ENCODE measurements at places on chromosomes 11 and 22.
A peak's percentile ranks its signal among the peaks of the same experiment; 100 is the strongest.

DNA sequence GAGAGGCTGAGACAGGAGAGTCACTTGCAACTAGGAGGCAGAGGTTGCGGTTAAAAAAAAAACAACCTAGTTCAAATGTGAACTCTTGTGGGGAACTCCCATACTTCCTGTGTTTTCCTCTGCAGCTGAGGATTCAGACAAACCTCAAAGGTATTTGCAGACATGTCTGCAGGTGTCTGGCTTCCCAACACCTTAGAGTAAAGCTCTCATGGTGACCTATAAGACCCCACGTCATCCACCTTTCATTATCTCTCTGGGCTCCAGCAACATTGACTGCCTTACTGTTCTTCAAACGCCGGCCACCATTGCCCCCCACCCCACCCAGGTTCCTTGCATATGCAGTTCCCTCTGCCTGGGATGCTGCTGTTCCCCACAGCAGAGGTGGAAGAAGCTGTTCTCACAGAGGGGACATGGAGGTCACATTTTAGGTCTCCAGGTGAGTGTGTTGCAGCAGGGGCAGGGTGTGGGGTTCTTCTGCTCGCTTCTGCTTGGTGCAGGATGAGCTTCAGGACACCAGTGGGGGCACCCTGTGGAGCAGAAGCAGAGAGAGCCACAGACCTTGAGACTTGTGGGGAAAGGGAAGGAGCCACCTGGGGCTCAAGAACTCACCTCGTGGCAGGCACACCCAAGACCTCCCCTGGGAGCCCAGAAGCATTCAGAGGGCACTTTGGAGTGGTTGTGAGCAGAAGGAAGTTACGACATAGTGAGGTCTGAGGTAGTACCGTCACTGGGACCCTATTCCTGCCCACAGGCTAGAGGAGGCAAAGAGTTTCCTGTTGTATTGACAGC lies 203.2 kb downstream of the CSNK2A3 start:
- no peak for DNase-seq

DNA sequence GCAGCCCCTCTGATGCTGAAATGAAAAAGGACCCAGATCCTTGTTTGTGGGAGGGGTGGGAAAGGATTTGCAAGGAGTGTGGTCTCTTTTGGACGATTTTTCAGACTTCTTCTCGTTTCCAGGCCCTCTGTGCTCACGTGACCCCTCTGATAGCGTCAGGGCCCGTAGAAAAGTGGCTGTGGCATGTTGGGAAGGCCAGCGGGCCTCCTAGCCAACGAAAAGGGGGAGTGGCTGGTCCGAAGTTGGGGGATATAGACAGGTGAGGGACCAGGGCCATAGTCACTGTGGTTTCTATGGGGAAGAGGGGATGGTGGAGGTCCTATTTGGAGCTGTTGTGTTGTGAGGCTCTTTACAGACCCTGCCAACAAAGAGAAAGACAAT lies 6.6 kb downstream of the PARVB start:
- DNase-seq: no peak

GRCh38 chr11:131656179-131656838 lies 285.9 kb downstream of the NTM start:
- no peak for DNase-seq

GRCh38 chr11:27545035-27545434 lies 38.5 kb upstream of the LIN7C start:
- no peak for DNase-seq

- DNase-seq: no peak
Observed at GRCh38 chr22:17268501-17269223, 49.4 kb upstream of the ADA2 start.

DNA sequence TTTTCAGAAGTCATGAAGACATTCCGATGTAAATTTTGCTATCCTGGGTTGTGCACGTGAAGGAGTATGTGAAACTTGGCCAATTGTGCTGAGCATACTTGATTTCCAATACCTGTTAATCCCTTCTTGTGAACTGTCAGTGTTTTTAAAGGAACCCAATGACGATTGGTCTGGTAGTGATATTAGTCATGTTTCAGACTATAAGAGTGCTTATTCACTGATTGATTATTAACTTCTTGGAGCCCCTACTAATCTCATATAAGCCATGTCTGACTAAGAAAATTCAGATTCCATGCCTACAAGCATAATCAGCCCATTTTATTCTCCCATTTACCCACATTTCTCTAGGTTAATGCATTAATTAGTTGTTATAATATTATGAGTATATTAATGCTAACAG lies 330.8 kb upstream of the MTNR1B start:
- no peak for DNase-seq

- no peak for DNase-seq
Observed at GRCh38 chr11:74784234-74784633, 35.6 kb downstream of the RNF169 start.

GRCh38 chr11:62472063-62472884 lies 53.4 kb downstream of the SCGB1A1 start:
- DNase-seq: peak; percentile 70

DNA sequence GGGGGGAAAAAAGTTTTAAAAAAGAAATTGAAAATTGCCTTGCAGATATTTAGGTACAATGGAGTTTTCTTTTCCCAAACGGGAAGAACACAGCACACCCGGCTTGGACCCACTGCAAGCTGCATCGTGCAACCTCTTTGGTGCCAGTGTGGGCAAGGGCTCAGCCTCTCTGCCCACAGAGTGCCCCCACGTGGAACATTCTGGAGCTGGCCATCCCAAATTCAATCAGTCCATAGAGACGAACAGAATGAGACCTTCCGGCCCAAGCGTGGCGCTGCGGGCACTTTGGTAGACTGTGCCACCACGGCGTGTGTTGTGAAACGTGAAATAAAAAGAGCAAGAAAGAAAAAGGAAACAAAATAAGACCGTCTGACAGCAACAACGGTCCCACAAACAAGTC lies 964.9 kb downstream of the NTM start:
- DNase-seq: no peak

GRCh38 chr11:111388420-111388819 lies 9.3 kb upstream of the POU2AF1 start:
- DNase-seq: no peak

GRCh38 chr11:97888641-97889040 lies 1132.1 kb upstream of the CNTN5 start:
- DNase-seq: no peak

DNA sequence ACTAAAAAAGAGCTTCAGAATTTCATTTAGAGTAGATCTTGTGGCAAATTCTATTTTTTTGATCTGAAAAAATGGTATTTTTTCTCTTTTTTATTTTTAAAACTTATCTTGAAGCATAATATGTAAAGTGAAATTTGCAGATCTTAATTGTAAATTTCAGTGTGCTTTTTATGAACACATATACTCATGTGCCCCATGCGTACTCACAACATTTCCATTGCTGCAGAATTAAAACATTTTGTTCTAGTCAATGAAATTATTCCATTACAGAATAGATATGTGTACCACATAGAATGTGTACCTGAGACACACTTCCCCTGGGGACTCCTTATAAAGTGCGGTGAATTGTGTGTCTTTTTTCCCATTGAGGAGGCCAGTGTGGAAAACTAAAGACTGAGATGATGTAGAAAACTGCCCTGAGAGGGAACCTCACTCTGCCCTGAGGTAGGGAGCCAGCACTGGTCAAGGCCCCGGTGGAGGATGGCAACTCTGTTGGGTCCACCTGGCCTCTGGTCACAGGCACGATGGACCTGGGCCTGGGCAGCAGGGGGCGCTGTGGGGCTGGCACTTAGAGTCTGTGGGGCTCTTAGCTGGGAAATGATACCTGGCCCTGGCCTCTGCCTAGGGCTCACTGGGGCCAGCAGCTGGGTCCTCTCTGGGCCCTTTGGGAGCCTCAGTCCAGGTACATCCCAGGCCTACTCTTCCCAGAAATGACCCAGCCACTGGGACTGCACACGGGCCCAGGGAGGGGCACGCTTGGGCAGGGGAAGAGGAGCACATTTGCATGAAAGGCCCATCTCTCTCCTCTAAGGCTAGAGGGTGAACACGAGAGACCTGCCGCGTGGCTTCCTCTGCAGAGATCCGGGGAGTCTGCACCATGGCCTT lies 77.9 kb upstream of the TOP3B start:
- DNase-seq: peak; percentile 40

DNA sequence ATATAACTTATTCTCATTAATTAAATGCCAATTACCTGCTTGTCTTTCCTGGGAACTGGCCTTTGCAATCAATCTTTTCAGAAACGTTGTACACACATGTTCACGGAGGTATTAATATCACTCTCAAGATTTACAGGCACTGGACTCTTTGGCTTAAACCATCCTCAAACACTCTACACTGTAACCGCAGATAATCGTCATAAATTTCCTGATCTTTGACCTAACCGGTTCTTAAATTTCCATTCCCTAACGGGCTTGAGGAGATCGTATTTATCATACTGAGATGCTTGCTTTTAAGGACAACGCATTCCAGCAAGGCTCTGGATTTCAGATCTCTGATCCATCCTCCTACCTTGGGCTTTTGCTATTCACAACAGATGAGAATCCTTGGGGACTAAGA lies 72.8 kb downstream of the ARL14EP start:
- no peak for DNase-seq

GRCh38 chr11:44581246-44581645 lies 15.8 kb downstream of the CD82 start:
- DNase-seq: no peak

- no peak for DNase-seq
Observed at GRCh38 chr11:95443386-95443785, 212.4 kb upstream of the SESN3 start.

- DNase-seq: no peak
Observed at GRCh38 chr22:48632646-48633246, 1194.9 kb downstream of the BRD1 start.

- DNase-seq: no peak
Observed at GRCh38 chr22:19723983-19724827, 866 bp downstream of the GP1BB start.

DNA sequence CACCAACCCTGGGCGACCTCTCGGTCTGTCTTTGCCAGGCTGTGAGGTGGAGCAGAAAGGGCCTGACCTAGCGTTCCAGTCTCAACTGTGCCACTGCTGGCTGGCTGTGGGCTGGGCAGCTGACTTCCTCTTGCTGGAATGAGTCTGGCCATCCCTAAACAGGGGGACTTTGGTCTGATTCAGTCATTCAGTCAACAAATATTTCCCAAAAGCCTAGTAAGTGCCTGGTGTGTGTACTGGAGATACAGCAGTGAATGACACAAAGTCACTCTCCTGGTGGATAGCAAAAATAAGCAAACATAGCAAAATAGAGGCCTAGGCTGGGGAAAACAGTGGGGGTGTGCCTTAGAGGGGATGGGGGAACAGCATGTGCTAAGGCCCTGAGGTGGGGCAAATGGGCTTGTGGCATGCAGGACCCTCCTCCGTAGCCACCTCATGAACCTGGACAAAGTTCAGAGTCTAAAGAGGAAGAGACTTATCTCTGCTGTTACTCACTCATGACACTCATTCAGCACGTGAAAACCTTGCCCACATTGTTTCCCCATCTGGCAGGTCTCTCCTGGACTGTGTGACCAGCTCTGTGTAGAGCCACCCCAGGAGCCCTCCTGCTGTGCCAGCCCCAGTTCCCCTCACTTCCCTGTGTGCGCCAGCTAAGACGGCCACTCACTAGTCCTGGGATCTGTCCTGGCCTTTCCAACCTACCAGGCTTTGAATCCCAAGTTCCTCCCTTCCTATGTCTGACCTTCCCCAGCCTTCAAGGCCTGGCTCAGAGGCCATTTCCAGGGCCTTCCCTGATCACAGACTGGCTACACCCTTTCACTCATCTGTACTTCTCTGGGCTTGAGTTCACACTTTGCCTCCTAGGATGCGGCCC lies 4.7 kb downstream of the GUCD1 start:
- DNase-seq: no peak

DNA sequence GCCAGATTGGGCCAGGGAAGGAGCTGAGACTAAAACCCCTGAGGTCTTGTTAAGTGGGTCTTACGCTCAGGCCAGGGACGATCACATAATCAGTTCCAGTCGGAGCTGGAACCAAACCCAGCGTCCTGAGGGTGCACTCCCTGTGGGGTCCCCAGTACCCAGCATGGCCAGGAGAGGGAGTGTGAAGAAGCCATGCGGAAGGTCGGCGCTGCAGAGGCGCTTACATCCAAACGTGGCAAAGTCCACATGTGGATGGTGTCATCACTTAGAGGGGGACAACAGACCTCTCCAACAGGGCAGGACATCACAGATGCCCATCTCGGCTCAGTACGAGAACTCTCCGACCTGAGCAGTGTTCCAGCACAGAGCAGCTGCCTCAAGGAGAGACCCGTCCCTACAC lies 8.3 kb downstream of the ATP5MGL start:
- peak; percentile 22 for DNase-seq

GRCh38 chr11:71247551-71248250 lies 4.7 kb downstream of the SHANK2 start:
- no peak for DNase-seq

GRCh38 chr11:123362941-123363340 lies 67.1 kb upstream of the GRAMD1B start:
- no peak for DNase-seq

GRCh38 chr11:2558397-2558796 lies 113.6 kb downstream of the KCNQ1 start:
- DNase-seq: no peak

- DNase-seq: no peak
Observed at GRCh38 chr11:75265851-75266531, 25.4 kb downstream of the TPBGL start.

DNA sequence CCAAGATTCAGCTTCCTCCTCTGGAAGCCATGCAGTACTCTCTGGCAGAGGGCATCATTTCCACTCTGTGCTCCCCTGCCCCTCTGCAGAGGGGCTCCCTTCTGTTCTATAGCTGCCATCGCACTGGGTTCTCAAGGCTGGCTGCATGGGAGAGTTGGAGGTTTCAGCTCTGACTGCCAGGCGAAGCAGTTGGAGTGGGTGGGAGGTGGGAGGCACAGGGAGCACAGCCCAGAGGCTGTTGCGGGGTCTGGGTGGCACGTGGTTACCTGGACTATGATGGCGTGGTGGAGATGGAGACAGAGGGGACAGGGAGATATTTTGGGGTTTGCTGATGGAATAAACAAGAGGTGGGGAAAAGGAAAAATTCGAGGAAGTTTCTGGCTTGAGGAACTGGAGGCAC lies 4.8 kb downstream of the PMM1 start:
- DNase-seq: no peak
